CD4-positive, alpha-beta T cell treated with Interleukin-21 for 1 hour (primary cell): ENCODE measurements at places on chromosomes 5 and 9.

- no peak for DNase-seq
These were observed 69.4 kb upstream of the COL5A1 start for GRCh38 chr9:134571946-134572917.

- DNase-seq, result no peak
These were observed 9.8 kb upstream of the PURA start for GRCh38 chr5:140104100-140104499.

- no peak for DNase-seq
These were observed 491.5 kb upstream of the TUSC1 start for GRCh38 chr9:26169708-26170107.

GRCh38 chr5:179129607-179130071 lies 69.5 kb downstream of the ZNF354C start:
- no peak for DNase-seq

GRCh38 chr9:115757461-115757860 lies 396.1 kb upstream of the PAPPA start:
- no peak for DNase-seq

DNA sequence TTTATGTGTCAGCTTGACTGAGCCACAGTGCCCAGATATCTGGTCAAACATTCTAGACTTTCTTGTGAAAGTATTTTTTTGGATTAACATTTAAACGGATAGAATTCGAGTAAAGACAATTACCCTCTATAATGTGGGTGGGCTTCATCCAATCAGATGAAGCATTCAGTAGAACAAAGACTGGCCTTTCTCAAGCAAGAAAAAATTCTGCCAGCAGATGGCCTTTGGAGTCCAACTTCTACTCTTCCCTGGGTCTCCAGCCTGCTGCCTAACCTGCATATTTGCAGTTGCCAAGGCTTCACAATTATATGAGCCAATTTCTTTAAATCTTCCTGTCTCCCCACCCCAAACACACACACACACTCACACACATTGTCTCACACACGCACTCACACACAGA lies 86.4 kb downstream of the MED10 start:
- peak; percentile 33 for DNase-seq

- no peak for DNase-seq
These were observed 59.5 kb downstream of the NR2F1 start for GRCh38 chr5:93642526-93642925.

GRCh38 chr5:170176916-170177315 lies 55.9 kb upstream of the C5orf58 start:
- no peak for DNase-seq

DNA sequence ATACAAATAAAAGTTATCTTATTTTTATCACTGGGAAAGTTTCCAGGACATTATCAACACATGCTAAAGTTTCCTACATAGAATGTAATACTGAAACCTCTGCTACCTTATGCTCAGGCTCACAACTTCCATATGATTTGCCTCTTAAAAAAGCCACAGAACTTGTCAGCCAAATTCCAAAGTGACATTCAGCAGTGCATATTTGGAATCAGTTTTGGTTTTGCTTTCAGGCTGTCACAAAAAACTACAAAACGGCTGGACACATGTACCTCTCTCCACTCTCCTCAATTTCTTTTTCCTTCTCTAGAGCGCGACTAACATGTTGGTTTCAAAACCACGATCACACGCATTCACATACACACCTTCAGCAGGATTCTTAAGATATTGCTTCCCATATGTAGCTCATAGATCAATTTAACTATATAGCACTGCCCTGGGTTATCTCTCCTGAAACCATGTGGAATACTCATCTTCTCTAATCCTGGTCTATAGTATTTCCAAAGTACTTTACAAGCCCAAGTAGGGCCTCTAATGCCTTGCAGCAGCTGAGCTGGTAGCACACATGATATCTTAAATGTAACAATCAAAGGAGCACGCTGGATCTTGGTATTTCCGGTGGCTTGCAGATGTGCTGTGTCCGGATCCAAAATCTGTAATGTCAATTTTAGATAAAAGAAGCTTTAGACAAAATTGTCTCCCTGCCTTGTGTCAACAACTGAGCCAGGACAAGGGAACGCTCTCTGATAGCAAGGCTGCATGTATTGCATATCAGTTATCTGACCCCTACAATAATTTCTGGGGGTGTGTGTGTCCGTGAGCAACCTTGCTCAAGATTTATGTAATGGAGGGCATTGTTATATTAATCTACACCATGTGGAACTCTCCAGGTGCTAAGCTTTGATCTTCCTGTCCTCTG lies 203.2 kb downstream of the DMRT2 start:
- DNase-seq, result no peak

DNA sequence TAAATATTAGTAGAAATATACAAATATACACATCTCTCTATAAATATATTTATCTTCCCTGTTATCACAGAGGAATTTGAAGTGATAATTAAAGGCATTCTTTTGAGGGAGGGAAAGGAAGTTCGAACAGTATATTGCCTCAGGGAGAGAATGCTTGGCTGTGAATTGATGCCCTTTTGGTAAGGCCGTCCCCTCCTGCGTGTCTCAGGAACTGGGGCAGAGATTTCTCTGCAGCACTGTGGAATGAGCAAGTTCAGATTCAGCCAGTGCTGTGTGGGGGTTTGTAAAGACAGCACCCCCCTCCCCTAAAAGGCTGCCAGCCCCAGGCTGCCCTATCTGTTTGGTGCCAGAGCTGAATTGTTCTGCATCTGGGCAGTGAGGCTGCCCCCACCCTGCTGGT lies 42.0 kb downstream of the UBE2QL1 start:
- DNase-seq, result no peak

DNA sequence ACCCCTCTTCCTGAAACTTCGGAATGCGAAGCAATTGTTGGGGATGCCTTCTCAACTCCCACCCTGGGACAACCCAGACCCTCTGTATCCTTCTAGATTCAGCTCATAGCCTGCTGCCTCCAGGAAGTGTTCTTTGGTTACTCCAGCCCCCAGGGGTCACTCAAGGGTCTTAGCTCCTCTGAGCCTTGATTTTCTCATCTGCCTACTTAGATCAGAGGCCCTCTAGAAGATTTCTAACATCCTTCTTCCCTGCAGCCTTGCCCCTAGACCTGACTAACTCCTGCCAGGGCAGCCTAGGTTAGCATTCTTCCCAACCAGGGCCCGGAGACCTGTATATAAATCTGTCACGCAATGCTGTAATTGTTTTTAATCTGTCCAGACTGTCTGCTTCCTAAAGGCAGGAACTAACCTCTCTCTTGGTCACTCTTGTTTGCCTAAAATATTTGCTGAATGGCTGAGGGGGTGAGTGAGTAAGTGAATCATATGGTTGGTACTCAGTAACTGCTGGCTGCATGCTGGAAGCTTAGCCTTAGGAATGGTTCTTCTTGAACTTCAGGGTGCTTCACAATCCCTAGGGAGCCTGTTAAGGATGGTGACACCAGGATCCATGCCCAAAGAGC lies 8.2 kb downstream of the GALNT10 start:
- no peak for DNase-seq

DNA sequence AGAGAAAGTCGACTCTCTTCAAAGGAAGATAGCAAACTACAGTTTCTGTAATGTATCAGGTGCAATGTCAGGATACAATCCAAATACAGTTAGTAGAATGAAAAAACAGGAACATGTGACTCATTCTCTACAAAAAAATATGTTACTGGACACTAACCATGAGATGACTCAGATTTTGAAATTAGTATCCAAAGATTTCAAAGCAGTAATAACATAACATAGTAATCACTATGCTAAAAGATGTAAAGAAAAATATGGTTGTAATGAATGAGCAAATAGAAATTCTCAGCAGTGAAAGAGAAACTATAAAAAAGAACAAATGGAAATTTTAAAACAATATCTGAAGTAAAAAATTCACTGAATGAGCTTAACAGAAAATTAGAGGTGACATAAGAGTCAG lies 42.3 kb downstream of the SHOC1 start:
- DNase-seq, result no peak

GRCh38 chr9:76987594-76988200 lies 31.8 kb upstream of the FOXB2 start:
- DNase-seq, result peak; percentile 9

DNA sequence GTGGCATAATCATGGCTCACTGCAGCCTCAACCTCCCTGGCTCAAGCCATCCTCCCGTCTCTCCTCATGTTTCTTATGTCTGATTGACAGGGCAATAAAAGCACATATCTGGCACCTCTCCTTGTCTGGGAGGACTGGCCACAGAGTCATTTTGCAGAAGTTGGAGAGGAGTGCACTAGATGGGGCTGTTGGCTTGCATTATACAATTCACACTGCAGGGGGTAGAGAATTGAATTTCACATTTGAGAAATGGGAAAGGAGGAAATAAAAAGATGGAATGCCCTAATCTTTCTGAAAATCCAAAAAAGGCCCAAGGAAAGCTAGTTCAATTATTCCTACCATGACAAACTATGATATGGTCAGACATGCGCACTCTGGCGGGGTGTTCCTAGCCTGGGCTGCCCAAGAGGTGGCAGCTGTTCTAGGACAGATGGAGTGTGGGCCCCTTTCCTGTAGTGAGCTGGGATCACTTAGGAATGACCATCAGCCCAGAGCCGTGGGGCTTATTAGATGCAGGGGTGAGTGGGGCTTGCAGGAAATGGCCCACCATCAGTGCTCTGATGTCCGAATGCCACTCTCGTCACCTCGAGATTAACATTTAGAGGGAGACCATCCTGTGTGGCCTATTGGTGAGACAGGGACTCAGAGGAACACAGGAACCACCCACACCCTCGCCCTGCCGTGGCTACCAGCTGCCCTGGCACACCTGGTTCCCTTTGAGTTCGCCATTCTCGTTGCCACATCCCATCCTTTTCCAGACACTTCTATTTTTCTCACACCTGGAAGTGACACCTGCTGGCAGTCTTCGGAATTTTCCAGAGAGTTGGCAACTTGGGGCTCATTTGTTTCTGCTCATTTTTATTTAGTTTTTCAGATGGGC lies 21.8 kb upstream of the ANKRD18A start:
- DNase-seq, result peak; percentile 4
